WTC11 (cell line): ENCODE measurements at places on chromosomes 7 and 10.

DNA sequence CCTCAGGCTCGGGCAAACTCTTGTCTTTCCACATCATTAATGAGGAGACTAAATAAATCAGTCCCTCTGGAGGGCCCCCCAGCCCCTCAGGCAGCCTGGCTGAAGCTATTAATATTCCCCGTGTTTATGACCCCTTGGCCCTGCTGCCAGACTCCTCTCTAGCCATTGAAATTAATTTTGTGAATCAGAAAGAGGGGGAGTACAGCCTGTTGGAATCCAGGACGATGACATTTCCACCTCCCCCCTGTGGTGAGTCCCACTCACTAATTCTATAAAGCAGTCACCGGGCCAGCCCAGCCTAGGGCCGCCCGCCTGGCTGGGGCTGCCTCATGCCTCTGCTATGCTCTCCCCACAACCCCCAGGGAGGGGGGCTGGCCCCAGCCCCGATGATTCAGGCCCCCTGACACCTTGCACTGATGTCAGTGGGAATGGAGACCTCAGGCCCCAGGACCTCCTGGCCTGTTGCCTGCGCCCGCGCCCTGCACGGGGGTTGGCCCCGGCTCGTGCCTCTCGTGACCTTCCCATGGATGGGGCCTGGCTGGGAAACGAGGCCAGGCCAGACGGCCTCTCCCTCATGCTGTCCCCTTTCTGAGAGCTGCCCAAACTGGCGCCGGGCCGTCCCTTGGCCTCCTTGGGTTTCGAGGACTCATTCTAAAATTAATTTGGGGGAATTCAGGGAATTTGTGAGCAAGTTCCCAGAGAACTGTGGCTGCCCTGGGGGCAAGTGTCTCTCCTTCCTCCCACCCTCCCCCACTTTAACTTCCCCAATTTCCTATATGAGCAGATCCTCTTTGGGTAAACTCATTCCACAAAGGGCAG lies 34.0 kb downstream of the TMEM270 start:
- no peak for DNase-seq

GRCh38 chr7:35727571-35727970 lies 32.6 kb upstream of the HERPUD2 start:
- DNase-seq = no peak

- DNase-seq = peak; percentile 54
These were observed 438.1 kb upstream of the GALNT17 start for GRCh38 chr7:70693686-70694433.

DNA sequence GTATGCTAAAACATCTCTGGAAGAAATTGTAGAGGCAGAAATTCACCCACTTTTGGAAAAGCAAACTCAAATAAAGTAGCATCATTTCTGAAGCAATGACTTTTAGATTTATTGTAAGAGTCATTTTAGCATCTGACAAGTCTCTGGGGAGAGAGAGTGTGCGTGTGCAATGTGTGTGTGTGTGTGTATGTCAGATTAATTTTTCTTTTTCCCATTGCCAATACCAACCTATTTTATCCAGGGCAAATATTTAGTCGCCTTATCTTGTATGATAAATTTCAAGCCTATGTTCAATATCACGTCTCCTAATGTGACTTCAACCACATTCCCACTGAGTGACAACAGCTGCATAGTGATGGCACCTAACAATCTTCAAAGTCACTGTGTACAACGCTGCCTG lies 101.7 kb downstream of the NEBL start:
- DNase-seq = no peak

GRCh38 chr10:125980521-125981035 lies 84.2 kb downstream of the FANK1 start:
- DNase-seq = no peak

- DNase-seq = no peak
These were observed 126.8 kb downstream of the SKIDA1 start for GRCh38 chr10:21398563-21399231.
